ENCODE measurements at places on chromosomes 4 and X.

DNA sequence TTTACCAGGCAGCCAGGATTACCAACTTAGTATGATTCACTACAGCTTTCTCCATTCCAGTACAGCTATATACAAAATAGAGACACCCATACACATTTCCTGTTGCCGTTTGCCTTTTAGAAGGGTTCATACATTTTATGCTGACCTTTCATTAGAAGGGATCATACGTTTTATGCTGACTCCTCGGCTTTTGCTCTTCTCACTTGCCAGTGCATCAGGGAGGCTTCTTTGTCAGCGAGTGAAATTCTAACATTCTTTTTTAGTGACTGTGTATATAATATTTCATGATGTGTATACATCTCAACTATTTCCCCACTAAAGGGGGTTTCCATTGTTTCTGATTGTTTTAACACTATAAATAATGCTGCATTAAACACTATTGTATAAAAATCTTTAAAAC, 552.6 kb downstream of the TRIML1 start:
- DNase-seq: no peak

DNA sequence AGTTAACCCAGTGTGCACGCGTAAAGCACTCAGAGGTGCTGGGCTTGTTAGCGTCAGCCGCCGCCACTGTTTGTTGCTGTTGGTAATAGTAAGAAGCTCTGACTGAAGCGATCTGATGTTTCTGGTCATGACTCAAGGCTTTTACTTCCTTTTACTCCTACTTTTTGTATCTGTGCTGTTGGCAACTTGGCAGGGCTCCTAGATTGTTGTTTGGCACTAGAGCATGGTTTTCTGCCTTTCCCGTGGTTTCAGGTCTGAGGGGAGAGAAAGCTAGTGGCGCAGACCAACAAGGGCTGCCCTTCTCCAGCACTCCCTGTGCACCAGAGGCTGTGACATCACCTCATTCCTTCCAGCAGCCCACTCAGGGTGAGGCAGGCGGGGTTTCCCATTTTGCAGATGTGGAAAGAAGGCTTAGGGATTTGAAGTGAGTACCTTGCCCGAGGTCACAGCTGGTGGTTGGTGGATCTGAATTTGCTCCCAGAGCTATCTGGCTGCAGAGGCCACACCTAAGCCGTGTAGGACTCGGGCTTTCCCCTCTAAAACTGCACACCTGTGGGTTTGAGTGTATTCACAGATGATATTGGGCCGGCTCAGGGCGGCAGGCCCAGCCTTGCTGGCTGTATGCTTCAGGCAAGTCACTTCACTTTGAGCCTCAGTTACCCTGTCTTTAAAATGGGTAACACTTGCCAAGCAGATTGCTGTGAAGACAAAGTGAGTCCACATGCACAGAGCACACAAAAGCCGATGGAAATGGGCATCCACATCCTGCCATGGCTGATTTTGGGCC, 51.2 kb upstream of the TADA2B start:
- DNase-seq: peak; percentile 83

DNA sequence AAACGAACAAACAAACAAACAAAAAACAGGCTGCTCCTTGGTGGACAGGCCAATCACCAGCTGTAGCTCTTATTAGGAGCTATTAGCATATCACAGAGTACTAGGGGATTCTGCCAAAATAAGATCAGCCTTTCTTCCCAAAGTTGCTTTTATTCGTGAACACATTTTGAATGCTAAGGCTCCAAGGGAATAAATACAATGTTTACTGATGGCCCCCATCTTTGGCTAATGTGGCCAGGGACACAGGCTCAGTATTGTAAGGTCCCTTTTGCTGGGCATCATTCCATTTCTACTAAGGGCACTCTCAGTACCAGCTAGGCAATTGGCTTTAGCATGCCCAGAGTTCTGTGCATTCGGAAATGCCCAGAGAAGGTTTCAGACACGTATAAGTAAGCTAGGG, 84.3 kb downstream of the GPC4 start:
- DNase-seq: no peak

DNA sequence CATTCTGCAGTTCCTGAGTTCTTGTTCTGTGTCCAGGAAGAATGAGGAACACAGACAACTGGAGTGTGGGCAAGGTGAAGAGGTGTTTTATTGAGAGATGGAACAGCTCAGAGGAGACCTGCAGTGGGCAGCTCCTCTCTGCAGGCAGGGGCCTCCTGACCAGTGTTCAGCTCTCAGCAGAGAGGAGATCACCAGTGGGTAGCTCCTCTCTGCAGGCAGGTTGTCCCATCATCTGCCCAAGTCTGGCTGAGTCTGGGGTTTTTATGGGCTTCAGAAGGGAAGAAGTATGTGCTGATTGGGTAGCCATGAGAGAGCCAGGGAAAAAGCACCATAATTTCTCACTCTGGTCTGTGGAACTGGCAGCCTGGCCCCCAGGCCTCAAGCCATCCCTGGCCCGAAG, 56.0 kb upstream of the RASGEF1B start:
- no peak for DNase-seq

DNA sequence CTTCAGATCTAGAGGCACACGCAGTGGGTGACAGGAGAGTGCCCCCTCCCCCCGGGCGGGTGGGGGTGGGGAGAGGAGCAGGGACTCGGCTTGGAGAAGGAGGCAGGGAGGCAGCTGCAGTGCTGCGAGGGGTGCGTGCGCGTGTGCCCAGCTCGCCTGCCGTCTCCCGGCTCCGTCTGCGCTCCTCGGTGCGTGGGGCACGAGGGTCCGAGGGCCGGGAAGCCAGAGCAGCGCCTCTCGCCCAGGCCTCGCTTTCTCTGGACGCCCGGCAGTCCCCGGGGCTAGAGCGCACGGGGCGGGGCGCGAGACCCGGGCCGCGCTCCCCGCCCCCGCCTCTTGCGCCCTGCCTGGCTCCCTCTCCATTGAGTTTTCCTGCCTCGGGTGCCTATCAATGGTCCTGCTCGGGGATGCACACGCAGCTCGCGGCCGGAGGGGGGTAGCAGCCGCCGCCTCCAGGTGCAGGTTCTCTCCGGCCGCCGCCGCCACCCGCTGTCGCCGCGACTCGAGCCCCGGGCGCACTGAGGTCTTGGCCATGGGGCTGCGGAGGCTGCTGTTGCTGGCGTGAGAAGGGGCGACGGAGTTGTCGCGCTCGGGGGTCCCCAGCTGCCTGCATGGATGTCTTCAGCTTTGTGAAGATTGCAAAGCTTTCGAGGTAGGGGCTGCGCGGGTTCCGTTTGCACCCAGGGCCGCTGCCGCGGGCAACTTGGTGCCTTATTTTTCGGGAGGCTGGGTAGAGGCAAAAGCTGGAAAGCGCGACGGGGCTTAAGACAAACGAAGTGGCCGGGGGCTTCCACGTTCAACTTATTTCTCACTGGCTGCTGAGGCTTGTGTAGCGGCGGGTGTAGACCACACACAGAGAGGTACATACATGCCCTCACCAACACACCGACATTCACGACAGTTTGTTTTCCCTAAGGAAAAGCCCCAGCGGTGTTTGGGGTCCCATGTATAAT, at the start of gene FRMPD4:
FRMPD4 (plus strand) TSS at position 113 of the 953 bp plus-strand sequence; CDS start at position 612, 499 bp downstream.
- DNase-seq: peak; percentile 39

GRCh38 chr4:128284317-128284716, 3.3 kb downstream of the PGRMC2 start:
- DNase-seq: no peak

DNA sequence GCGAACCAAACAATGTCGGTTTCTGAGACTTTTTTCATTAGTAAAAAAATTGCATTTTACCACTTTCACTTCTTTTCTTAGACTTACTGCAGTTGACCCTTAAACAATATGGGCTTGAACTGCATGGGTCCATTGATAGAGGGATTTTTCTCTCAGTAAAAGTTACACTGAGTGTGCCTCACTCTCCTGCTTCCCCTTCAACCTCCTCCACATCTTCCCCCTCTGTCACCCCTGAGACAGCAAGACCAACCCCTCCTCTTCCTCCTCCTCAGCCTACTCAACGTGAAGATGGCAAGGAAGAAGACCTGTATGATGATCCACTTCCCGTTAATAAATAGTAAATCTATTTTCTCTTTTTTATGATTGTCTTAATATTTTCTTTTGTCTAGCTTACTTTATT, 43.4 kb downstream of the TEC start:
- DNase-seq: no peak

GRCh38 chr4:104394406-104395167, 100.1 kb downstream of the CXXC4 start:
- no peak for DNase-seq
